Activated naive CD8-positive, alpha-beta T cell treated with anti-CD3 and anti-CD28 coated beads for 36 hours (primary cell): ENCODE measurements at places on chromosomes 1 and 21. TPM values are rescaled to one million over a fixed set of nuclear protein-coding genes. Genes with fewer than 3 reads are reported as not detected.

GRCh38 chr1:48955774-48956173 lies 179.1 kb upstream of the BEND5 start:
- no peaks in the 10 kb centered on the region for H3K4me1 ChIP-seq
- no peak overlapping the region for H3K4me3 ChIP-seq
- H3K27me3 ChIP-seq: peaks cover 8% of the 10 kb centered on the region
- no peaks in the 10 kb centered on the region for H3K36me3 ChIP-seq
- no peak for DNase-seq

- no peak for DNase-seq
- no peak overlapping the region for H3K27ac ChIP-seq
- H3K27me3 ChIP-seq: peaks cover 77% of the 10 kb centered on the region
- peaks cover 9% of the 10 kb centered on the region for H3K4me1 ChIP-seq
Measured at GRCh38 chr1:178091986-178092745, 1.7 kb upstream of the RASAL2 start.

GRCh38 chr1:183296782-183297181 lies 110.7 kb downstream of the LAMC2 start:
- H3K27me3 ChIP-seq: peaks cover 4% of the 10 kb centered on the region
- no peak overlapping the region for H3K27ac ChIP-seq
- no peaks in the 10 kb centered on the region for H3K4me1 ChIP-seq
- no peaks in the 10 kb centered on the region for H3K36me3 ChIP-seq
- no peak for DNase-seq

DNA sequence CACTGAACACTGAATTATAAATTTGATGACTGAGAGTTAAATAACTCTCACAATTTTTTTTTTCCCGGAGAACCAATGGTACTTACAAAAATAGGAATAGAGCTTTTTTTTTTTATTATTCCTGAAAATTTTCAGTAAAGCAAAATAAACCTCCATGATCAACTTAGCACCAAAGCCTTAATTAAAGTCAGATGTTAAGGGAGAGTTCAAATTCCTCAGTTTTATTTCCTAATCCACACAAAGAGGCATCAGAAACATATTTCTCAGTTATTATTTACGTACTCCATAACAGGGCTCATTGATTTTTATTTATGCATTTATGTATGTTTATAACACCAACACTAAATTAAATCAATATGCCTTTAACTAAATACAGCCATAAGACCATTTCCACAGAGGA lies 55.5 kb downstream of the PLPPR5 start:
- H3K4me3 ChIP-seq: no peak overlapping the region
- no peak for DNase-seq
- H3K27ac ChIP-seq: no peak overlapping the region
- no peaks in the 10 kb centered on the region for H3K36me3 ChIP-seq
- no peaks in the 10 kb centered on the region for H3K4me1 ChIP-seq
- H3K27me3 ChIP-seq: no peaks in the 10 kb centered on the region

GRCh38 chr1:54266195-54266594 lies 66.2 kb downstream of the MRPL37 start:
- no peaks in the 10 kb centered on the region for H3K27me3 ChIP-seq
- H3K4me1 ChIP-seq: peaks cover 17% of the 10 kb centered on the region
- no peak overlapping the region for H3K4me3 ChIP-seq
- no peak overlapping the region for H3K27ac ChIP-seq

GRCh38 chr21:42670884-42671283 lies 17.5 kb downstream of the PDE9A start:
- no peaks in the 10 kb centered on the region for H3K36me3 ChIP-seq
- no peak overlapping the region for H3K27ac ChIP-seq
- no peaks in the 10 kb centered on the region for H3K27me3 ChIP-seq
- DNase-seq: no peak
- H3K4me1 ChIP-seq: no peaks in the 10 kb centered on the region
- no peak overlapping the region for H3K4me3 ChIP-seq

- peaks cover 8% of the 10 kb centered on the region for H3K4me1 ChIP-seq
- peaks cover 2% of the 10 kb centered on the region for H3K36me3 ChIP-seq
- no peak for DNase-seq
- no peak overlapping the region for H3K27ac ChIP-seq
Measured at GRCh38 chr21:44697811-44698734, 1.1 kb downstream of the KRTAP10-12 start.

DNA sequence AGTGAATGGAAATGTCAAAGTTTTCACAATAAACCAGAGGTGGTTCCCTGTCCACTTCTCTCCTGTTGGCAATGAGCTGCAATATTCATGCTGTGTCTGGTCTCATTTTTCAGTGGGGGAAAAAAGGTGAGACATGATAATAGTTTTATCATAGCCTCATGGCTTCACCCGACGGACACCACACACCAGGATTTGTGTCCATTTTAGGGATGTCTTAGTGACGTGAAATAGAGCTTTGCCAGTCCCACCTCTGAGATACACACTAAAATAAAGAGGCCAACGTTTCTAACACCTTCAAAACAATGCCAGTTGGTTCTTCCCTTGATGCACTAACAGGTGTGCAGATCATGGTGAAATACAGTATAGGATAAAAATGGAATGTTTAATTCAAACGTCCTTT lies 91.5 kb upstream of the TLR5 start:
- DNase-seq: no peak
- peaks cover 32% of the 10 kb centered on the region for H3K4me1 ChIP-seq
- no peak overlapping the region for H3K4me3 ChIP-seq
- H3K27ac ChIP-seq: peak overlapping the region; percentile 6
- H3K27me3 ChIP-seq: no peaks in the 10 kb centered on the region

DNA sequence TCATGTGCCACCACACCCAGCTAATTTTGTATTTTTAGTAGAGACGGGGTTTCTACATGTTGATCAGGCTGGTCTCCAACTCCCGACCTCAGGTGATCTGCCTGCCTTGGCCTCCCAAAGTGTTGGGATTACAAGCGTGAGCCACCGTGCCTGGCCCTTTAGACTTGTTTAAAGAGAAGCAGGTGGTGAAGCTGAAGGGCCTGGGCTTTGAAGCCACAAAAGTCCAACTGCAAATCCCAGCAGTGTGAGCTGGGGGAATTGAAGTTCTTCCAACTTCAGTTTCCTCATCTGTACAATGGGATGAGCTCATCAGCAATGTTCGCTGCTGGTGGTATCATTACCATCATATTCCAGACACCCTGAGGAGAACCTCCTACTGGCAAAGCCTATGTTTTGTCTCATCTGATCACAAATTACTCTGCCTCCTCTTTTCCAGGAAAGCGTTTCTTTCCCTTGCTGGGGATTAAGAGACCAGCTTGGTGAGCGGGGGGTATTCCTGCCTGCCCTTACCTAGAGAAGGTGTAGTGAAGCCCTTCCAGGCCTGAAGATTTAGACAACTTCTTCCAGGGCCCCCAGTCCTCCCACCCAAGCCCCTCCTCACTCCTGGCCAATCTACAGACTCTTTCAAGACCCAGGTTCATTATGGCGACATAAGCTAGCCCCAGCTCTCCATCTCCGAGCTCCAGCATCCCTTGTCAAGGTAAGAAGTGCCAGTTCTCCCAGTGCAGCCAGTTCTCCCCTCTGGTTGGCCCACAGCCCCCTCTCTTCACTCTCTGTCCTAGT lies 2.4 kb upstream of the SHISA4 start:
- no peaks in the 10 kb centered on the region for H3K36me3 ChIP-seq
- peaks cover 10% of the 10 kb centered on the region for H3K4me1 ChIP-seq
- H3K27ac ChIP-seq: no peak overlapping the region

DNA sequence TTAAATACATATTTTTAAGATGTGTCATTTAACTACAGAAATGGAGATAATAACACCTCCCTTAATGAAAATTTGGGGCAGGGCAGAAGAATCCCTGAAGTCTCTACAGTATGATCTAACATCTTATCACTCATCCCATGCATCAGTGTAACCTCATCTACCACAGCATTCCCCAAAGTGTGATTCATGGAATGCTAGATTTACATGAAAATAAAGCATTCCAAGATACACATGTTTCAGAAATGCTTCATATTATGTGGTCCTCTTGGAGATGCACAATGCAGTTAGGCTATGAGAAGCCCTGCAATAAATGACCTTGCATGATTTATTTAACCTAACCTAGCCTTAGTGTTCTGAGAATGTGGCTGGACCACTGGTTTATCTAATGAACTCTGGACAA lies 166.9 kb upstream of the SYT6 start:
- no peak for DNase-seq
- H3K4me3 ChIP-seq: no peak overlapping the region

- H3K4me1 ChIP-seq: no peaks in the 10 kb centered on the region
- H3K27me3 ChIP-seq: no peaks in the 10 kb centered on the region
- H3K4me3 ChIP-seq: no peak overlapping the region
- H3K27ac ChIP-seq: no peak overlapping the region
Measured at GRCh38 chr1:169970114-169970513, 76.4 kb upstream of the SCYL3 start.

- H3K27ac ChIP-seq: no peak overlapping the region
- no peak overlapping the region for H3K4me3 ChIP-seq
- DNase-seq: no peak
Measured at GRCh38 chr1:86581231-86581630, 34.4 kb downstream of the CLCA4 start.

GRCh38 chr1:67313934-67314671 lies 6.4 kb downstream of the IL12RB2 start:
- peak overlapping the region; percentile 16 for H3K27ac ChIP-seq
- no peak overlapping the region for H3K4me3 ChIP-seq
- H3K27me3 ChIP-seq: peaks cover 6% of the 10 kb centered on the region
- no peak for DNase-seq
- peaks cover 52% of the 10 kb centered on the region for H3K36me3 ChIP-seq

DNA sequence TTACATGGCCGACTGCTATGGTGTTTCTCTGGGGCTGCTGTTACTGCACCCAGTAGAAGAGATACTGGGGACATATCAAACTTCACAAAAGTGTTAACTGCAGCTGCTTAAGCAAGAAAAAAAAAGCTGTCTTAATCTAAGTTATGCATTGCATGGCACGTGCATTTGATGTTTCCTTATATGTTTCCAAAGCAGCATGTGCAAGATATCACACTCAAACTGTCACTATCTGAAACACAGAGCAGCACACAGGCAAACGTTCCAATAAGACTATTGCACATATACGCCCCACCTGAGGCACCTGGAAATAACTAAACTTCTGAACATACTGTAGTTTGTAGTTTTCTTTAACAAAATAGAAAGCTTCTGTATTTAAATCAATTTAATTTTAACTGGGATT lies 671.4 kb upstream of the ADGRL2 start:
- no peak overlapping the region for H3K4me3 ChIP-seq
- no peak overlapping the region for H3K27ac ChIP-seq
- no peak for DNase-seq
- H3K36me3 ChIP-seq: no peaks in the 10 kb centered on the region
- no peaks in the 10 kb centered on the region for H3K27me3 ChIP-seq

- no peaks in the 10 kb centered on the region for H3K36me3 ChIP-seq
- no peak overlapping the region for H3K27ac ChIP-seq
- H3K27me3 ChIP-seq: peaks cover 5% of the 10 kb centered on the region
- H3K4me3 ChIP-seq: no peak overlapping the region
- no peak for DNase-seq
Measured at GRCh38 chr1:88451856-88452255, 232.2 kb upstream of the PKN2 start.

- no peak for DNase-seq
- no peak overlapping the region for H3K27ac ChIP-seq
- peaks cover 22% of the 10 kb centered on the region for H3K36me3 ChIP-seq
- no peak overlapping the region for H3K4me3 ChIP-seq
- peaks cover 16% of the 10 kb centered on the region for H3K4me1 ChIP-seq
Measured at GRCh38 chr1:246631426-246631825, 65.2 kb downstream of the CNST start.

DNA sequence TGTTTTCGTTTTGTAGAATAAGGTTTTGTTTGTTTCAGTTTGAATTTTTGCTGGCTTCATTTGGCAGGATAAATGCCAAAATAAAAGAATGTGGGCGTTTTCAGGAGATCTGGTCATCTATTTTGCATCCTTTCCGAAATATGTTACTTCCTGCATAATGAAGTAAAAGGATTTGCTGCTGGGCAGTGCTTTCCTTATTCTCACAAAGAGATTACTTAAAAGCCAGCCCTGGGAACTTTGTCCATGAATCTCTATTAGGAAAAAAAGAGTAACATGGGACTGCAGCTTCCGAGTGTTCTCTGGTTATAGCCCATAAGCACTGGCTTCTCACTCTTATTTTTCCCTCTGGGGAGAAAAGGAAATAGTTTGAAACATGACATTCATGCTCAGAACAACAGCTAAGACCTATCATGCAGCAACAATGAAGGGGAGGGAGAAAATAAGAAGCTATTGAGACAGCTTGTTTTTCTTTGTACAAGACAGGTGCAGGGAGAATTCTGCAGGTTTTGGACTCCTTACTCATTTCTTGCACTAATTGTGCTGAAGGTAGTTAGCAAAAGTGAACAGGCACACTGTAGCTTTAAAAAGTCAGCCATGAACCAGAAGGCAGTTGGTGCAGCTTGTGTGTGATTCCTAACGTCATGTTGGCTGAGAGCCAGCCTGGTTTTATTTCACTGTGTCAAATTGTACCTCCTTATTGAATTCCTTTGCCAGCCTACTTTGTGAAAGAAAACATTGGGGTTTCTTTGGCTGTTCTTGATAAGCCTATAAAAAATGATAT lies at the start of gene SAMD13:
Gene SAMD13 (plus strand): TSS at position 705 of the 781 bp plus-strand sequence. CDS start 1,527 bp downstream, outside the sequence.
- peaks cover 44% of the 10 kb centered on the region for H3K4me1 ChIP-seq
- H3K27me3 ChIP-seq: no peaks in the 10 kb centered on the region
- peak within 1 kb of the TSS; percentile 81 for H3K27ac ChIP-seq
- no peaks in the 10 kb centered on the region for H3K36me3 ChIP-seq

- no peaks in the 10 kb centered on the region for H3K27me3 ChIP-seq
- H3K4me3 ChIP-seq: peak overlapping the region; percentile 77
- peak overlapping the region; percentile 29 for H3K27ac ChIP-seq
- H3K36me3 ChIP-seq: no peaks in the 10 kb centered on the region
- DNase-seq: no peak
- H3K4me1 ChIP-seq: peaks cover 13% of the 10 kb centered on the region
Measured at GRCh38 chr1:205505076-205505729, 734 bp downstream of the CDK18 start.

GRCh38 chr1:103509250-103509649 lies 16.2 kb upstream of the RNPC3 start:
- H3K27me3 ChIP-seq: no peaks in the 10 kb centered on the region
- no peaks in the 10 kb centered on the region for H3K4me1 ChIP-seq
- no peak overlapping the region for H3K4me3 ChIP-seq
- H3K36me3 ChIP-seq: peaks cover 25% of the 10 kb centered on the region
- DNase-seq: no peak

DNA sequence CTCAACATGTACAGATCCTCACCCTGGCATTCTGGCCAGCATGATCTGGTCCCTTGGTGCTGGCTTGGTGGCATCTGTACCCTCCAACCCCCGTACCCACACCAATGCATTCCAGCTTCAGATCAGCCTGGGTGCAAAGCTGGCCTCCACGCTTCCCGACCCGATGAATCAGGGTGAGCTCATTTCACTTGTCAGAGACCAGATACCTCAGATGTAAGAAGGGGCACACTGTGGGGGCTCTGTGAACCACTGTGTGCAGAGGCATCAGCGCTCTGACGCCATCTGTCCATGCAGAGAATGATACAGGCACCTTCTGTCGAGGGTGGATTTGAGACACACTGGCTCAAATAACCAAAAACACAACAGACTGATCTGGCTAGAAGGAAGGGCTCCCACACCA lies 76.6 kb downstream of the DMRTB1 start:
- no peaks in the 10 kb centered on the region for H3K36me3 ChIP-seq
- no peak overlapping the region for H3K27ac ChIP-seq
- no peaks in the 10 kb centered on the region for H3K4me1 ChIP-seq
- no peaks in the 10 kb centered on the region for H3K27me3 ChIP-seq

The TTLL10 gene
- not detected for total RNA-seq

The AMIGO1 gene
- 2.1 TPM for total RNA-seq

The KRTAP7-1 gene
- total RNA-seq: not detected

The LCE2C gene
- not detected for total RNA-seq

The PRAMEF8 gene
- total RNA-seq: not detected

The SPRR1A gene
- total RNA-seq: not detected

The ANKRD45 gene
- total RNA-seq: 0.14 TPM

The NR1I3 gene
- not detected for total RNA-seq
